ENCODE measurements at places on chromosomes 5 and 9.

- DNase-seq, result peak; percentile 67
These were observed 130.0 kb upstream of the LHFPL2 start for GRCh38 chr5:78778538-78778937.

GRCh38 chr5:139711906-139712224, 63.7 kb downstream of the CXXC5 start:
- no peak for DNase-seq

- no peak for DNase-seq
These were observed 61.8 kb downstream of the LRRC70 start for GRCh38 chr5:62640446-62640845.

GRCh38 chr5:765948-766631, 18.4 kb downstream of the ZDHHC11B start:
- DNase-seq, result no peak

DNA sequence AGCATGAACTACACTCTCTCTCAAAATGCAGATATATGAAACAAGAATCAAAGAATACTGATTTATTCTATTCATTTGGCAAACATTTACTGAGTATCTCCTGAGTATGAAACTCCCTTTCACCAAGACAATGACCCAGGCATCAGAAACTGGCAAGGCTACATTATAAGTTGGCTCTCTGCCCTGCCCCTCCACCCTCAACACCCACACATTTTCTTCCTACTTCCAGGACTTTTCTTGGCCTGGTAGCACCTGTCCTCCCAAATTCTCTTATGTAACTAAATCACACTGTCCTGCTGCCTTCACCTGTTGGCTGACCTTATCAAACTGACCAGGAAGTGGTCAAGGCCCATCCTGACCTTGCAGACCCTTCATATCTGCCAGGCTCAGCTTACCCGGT, 3.5 kb downstream of the RASEF start:
- DNase-seq, result no peak

GRCh38 chr9:969310-970150, 6.9 kb upstream of the DMRT3 start:
- no peak for DNase-seq

DNA sequence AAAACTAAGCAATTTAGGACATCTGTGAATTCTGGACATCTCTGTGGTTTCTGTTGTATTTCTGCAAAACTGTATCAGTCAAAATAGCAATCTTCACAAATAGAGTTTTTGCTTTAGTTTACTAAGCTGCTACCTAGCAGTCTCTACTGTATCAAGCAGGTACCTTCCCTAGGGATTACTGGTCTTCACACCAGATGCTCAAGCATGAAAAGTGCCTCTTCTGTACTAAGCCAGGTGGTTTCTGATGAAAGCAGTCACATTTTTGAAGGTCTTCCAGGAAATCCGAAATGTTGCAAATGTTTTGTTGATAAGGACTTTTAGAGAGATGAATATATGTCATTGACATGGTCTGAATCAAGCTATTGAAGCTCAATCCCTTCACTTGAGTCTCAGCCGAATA, 540.0 kb downstream of the KCTD16 start:
- no peak for DNase-seq

DNA sequence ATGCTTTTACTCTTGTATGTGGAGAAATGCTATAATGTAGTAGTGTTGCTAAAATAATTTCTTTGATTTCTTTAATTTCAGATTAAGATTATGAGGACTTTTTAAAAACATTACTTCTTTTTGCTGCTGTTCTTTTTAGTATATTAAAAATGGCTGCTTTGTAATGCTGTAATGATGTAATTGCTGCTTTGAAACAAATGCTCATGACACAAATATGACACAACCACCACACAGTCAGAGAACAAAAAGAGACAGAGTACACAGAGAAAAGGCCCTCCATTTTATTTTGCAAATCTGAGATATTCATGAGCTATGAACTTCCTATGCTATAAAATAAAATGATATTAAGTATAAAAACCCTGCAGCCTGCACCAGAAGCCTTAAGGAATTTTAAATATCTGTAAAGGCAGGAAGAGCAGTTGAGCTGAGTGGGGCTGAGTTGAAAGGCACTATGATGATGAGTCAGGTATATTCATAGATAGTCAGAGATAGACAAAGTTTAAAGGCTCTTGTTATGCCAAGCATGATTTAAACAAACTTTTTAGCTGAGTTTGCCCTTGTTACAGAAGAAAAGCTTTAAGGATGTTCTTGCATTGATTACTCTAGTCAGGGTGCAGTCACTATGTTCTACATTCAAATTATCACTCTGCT, 5.1 kb upstream of the POU5F2 start:
- DNase-seq, result peak; percentile 43

- DNase-seq, result no peak
These were observed 58.5 kb upstream of the EIF4EBP3 start for GRCh38 chr5:140488914-140489313.

DNA sequence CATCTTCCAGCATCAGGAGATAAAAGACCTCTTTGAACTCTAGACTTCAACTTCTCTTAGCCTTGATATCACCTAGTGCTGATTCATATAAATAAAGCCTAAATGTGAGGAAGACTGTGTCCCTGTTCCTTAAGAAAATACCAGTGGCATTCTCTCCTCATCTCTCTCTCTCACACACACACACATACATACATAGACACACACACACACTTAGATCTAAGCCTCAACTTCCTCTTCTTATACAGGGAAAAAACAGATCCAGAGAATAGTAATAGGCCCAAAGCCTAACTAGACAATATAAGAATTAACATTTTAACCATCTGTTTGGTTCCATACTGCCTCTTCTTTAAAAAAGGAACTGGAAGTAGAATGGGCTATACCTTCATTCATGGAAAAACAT, 195.3 kb upstream of the NR4A3 start:
- DNase-seq, result no peak

Measured in fibroblast of upper back skin (primary cell).